Renal pelvis (tissue), 12 donors: ENCODE measurements at places on chromosomes 1 and 21. TPM values are rescaled to one million over a fixed set of nuclear protein-coding genes. Genes with fewer than 3 reads are reported as not detected.

Gene CFHR2
- not detected for polyA plus RNA-seq

Gene ANGPTL1
- 6.2 TPM for polyA plus RNA-seq

GRCh38 chr1:219340796-219341195, 167.1 kb downstream of the LYPLAL1 start:
- no peak for DNase-seq

DNA sequence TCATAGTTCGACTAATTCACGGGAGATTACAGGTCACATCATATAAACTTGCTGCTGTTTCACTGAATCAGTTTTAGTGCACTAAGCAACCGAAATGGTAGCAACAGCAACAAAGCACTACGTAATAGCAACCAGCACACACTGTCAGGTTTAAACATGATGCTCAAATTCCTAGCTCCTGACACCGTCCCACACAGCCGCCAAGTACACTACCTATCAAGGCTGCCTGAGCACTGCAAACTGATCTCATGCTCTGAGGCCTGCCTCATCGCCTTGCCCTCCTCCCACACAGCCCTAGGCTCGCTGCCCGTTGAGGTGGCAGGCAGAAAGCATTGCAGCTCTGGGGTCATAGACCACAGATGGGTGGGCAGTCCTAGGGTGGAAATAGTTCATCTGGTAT, 12.4 kb downstream of the LAMC2 start:
- DNase-seq: peak; percentile 69

DNA sequence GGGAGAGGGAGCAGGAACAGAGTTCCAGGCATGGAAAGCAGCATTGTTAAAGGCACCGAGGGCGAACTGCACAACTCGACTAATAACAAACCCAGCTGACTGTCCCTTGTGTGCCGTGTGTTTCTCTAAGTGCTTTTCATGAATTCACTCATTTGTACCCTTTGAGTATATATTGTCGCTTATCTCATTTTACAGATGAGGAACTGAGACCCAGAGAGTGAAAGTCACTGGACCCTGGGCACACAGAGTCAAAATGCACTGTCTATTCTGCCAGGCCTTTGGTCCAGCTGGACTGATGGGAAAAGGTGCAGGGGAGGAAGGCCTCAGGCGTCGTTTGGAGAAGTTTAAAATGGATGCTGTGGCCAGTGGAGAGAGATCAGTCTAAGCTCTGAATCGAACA, 100.7 kb upstream of the GRIK3 start:
- DNase-seq: no peak
